Midbrain (tissue), 1 donor: ENCODE measurements at places on chromosomes 13 and 19.

DNA sequence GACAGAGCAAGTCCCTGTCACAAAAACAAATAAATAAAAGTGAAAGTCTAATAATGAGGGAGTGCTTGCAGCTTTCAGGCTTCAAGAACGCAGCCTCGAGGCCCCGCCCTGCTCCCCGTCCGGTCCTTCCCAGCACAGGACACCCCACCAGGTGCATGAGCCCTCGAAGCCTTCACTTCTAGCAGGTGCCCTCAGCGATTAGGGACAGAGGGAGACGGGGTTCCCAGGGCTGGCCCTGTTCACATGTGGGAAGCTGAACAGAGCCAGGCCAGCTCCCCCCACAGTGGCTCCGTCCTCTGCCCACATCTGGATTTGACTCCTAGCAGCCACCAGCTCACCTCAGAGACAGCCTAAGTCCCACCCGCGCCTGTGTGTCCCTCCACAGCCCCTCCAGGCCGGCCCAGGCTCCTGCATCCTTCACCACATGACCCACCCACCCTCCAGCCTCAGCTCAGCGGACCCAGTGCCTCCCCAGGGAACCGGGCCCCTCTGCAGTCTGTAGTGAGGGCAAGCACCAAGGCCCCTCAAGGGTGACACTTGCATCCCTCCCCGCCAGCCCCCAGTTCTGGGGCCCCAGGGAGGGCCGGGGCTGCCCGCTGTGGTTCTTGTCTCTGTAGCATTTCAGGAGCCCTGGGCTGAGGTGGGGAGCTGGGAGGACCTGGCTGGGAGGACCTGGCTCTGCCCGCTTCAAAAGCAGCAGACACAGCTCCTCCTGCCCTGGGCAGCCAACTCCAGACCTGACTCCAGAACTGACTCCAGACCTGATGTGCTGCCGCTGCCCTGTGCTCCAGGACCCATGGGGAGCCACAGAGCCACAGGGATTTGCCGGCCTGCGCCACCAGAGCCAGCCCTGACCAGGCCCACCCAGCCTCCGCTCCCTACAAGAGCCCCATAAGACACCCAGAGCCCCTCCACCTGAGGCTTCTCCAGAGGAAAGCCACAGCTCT is 27.2 kb downstream of the GPX4 start:
- no peak for DNase-seq

GRCh38 chr19:44942067-44942571 is at the start of gene APOC4:
APOC4 (plus strand) TSS chr19:44942237; CDS start chr19:44942278, 41 bp downstream.
- no peak for DNase-seq

DNA sequence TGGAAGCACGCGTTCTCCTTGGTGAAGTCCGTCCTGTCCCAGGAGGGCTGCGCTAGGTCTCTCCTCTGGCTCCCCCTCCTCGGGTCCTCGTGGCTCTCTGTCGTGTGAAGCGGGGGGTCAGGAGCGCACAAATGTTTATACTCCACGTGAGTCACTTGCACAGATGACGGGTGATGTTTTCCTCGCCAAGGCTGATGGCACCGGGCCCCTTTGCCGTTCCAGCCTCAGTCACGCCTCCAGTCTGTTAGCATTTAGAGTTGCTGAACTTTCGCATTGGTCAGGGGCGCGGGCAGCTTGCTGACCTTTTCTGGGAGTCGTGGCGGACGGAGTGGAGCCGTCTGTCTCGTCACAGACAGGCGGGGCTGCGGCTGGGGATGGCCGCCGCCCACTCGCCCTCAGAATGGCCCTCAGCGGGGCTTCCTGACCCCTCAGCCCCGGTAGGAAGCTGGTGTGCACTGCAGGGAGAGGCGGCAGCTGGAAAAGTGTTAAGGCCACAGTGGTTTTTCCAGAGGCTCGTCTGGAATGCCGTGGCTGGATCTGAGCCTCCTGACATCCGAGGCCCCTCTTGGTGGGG is 13.7 kb downstream of the KLHL26 start:
- DNase-seq = no peak

- no peak for DNase-seq
Measured at GRCh38 chr13:40170982-40171381, 495.5 kb downstream of the FOXO1 start.

DNA sequence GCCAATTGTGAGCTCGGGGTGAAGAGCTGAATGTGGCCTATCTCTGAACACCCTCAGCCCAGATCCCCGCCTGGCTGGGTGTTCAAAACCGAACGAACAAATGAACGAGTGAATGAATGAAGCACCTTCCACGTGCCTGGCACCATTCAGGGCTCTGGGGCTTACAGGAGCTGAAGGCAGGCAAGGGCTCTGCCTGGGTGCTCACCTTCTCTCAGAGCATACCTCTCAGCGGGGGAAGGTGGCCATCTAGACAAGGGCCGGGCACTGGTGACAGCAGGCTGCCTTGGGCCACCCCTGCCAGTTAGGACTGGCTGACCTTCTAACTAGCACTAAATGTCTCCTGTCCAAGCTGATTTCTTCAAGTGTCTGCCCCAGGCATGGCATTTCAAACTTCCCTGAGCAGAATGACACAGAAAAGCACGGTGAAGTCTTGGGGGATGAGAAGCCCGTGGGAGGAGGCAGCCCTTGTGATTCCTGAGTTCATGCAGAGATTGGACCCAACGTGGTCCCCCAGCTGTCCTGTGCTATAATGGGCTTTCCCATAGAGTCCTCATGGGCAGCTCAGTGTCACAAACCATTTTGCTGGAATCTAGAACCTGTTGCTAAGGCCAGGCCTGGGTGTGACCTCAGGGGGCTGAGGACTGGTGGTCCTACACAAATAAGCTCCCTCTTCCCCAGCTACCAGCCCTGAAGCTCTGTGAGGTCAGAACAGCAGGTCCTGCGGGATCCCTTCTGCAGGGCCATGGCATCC is 27.9 kb upstream of the VSTM2B start:
- DNase-seq = no peak

DNA sequence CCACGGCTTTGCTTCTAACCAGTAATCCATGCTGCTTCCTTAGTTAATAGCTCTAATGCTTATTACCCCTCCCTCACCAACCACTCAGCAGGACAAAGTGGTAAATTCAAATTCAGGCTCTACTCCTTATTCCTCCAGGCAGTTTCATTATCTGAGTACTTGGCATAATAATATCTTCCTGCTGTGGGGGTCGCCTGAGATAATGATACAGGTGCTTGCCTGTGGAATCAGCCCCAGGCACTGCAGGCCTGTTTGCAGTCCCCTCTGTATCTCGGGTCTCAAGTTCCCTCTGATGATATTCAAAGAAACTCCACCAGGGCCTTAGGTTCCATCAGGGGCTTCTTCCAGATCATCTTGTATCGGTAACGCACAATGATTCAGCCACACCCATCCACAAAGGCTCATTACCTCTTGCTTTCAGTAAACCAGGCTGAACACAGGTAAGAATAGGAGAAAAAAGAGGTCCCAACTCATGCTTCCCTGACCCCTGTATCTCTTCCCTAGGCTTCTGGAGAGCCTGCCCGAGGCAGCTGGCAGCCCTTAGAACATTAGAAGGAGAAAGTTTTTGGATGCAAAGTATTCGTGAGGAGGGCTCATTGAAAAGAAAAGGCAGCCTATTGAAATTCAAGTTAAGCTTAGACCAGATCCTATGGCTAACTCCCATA is 14.3 kb upstream of the FOXO1 start:
- no peak for DNase-seq

GRCh38 chr13:29893438-29893837 is 43.0 kb upstream of the UBL3 start:
- no peak for DNase-seq

DNA sequence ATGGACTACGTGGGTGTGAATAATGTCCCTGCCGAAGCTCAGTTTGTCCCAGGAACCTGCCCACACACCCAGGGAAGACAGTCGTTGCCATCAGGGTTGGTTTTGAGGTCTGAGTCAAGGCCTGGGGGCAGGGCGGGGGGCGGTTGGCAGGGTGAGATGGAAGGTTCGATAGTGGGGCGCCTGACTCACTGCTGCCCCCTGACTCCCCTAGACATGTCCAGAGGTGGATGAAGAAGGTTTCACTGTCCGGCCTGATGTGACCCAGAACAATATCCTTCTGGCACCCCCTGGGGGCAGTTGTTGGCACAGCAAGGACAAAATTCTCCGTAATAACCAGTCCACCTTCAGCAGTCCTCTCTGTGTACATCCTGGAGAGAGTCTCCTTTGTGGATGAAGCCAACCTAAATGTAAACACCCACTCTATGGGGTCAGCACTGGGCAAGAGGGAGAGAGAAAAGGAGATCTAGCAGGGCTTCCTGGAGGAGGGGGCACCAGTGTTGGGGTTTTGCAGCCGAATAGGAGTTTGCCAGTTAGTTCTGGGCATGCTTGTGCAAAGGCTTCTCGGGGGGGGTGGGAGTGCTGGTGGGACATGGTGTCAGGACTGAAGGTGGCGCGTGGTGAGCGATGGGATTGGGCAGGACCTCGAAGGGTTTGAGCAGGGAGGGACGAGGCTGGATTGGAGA is 19.6 kb upstream of the B3GNT3 start:
- DNase-seq = no peak

DNA sequence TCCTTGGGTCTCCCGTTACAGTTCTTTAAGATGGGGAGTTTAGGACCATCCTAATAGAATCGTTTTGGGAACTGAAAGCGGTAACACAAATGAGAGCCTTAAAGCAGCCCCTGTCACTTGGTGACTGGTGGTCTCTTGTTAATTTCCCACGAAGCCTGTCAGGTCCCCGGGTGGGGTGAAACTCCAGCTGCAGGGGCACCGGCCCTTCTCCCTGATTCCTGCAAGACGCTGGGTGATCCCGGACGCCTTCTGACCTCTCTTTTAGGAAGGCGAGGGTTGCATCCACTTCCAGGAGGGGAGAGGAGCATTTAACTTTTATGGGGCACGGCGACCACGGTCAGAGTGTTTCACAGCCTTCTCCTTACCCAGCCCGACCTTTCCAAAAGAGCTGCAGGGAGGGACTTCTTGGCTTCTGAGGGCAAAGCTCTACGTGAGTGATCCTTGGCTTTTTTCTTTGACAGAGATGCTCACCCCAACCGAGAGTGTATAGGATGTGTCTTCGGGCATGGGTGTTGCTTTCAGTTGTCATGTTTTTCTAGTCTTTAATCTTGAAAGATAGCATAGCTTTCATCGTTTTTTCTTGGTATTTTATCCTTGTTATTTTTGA is 688 bp downstream of the ZNF225 start:
- no peak for DNase-seq

DNA sequence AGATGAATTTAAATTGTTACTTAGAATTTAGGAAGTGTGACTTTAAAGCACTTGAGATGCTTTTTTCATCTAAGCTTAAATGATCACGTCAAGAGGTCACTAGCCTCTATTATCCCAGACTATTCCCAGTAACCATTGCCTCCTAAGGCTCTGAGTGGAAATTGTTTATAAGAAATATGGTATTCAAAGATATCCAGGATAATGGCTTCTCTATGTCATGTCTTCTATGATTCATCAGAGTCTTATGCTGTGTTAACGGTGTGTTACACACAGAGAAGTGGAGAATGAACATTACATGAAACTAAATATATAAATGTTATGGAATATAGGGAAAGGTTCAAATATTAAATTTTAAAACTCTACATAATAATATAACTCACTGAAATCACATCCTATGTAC is 79.8 kb upstream of the NBEA start:
- DNase-seq = no peak

GRCh38 chr13:92947770-92948434 is 278.7 kb upstream of the GPC6 start:
- DNase-seq = no peak

- no peak for DNase-seq
Measured at GRCh38 chr13:83907196-83907989, 25.1 kb upstream of the SLITRK1 start.

DNA sequence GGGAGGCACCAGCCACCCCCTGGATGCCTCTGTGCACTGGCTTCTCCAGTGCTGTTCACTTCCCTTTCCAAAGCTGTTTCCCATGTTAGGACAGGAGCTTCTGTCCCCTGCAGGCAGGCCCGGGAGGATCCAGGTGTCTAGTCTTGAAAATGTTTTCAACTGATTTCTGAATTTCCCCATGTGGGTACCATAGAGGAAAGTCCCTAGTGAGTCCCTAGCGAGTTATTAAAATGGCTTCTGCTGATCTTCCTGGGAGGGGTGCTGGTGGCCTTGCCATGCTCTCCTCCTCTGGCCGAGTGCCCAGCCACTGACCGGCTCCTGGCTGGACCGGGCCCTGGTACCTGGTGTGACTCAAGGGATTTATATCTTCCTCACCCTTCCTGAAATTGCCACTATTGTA is 5.2 kb upstream of the ANKRD10 start:
- no peak for DNase-seq

- no peak for DNase-seq
Measured at GRCh38 chr19:41701401-41702075, 6.9 kb upstream of the CEACAM5 start.

- DNase-seq = no peak
Measured at GRCh38 chr19:23801803-23802202, 43.1 kb upstream of the ZNF681 start.

GRCh38 chr13:112735791-112736190 is 46.0 kb downstream of the ATP11A start:
- no peak for DNase-seq

GRCh38 chr19:16623066-16623465 is 4.9 kb downstream of the MED26 start:
- no peak for DNase-seq

GRCh38 chr13:20270163-20270865 is 38.2 kb upstream of the GJB6 start:
- no peak for DNase-seq

GRCh38 chr19:1039646-1040475 is at the start of gene ABCA7:
ABCA7 (plus strand) TSS chr19:1040107; CDS start chr19:1041362, 1,255 bp downstream.
- DNase-seq = peak; percentile 93
